ENCODE measurements at places on chromosomes 13 and 19. TPM values are rescaled to one million over a fixed set of nuclear protein-coding genes. Genes with fewer than 3 reads are reported as not detected.

GRCh38 chr19:52603558-52604207, 33.6 kb downstream of the ZNF701 start:
- DNase-seq: no peak

GRCh38 chr19:41565379-41565720, 10.6 kb upstream of the CEACAM21 start:
- peak; percentile 42 for DNase-seq

DNA sequence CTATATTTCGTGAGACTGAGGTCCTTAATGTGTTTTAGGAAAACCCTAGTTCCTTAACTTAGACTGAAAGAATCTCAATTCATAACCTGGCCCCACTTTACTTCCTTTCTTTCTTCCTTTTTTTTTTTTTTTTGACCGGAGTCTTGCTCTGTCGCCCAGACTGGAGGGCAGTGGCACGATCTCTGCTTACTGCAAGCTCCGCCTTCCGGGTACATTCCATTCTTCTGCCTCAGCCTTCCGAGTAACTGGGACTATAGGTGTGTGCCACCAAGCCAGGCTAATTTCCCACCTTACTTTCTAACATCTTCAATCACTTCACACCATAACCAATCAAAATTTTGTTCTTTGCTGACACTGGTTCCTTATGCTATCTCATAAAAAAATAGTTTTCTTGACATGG, 2097.0 kb downstream of the PCDH9 start:
- no peak for DNase-seq

The KLK6 gene
- total RNA-seq: not detected

The PABPC3 gene
- total RNA-seq: 1.3 TPM
